Stimulated activated effector memory CD8-positive, alpha-beta T cell treated with anti-CD3 and anti-CD28 coated beads, Interleukin-12 subunit alpha, Interleukin-12 subunit beta, amount 100 ng/mL, for 72 hours (primary cell): ENCODE measurements at places on chromosomes 12 and 14.
A peak's percentile ranks its signal among the peaks of the same experiment; 100 is the strongest.

DNA sequence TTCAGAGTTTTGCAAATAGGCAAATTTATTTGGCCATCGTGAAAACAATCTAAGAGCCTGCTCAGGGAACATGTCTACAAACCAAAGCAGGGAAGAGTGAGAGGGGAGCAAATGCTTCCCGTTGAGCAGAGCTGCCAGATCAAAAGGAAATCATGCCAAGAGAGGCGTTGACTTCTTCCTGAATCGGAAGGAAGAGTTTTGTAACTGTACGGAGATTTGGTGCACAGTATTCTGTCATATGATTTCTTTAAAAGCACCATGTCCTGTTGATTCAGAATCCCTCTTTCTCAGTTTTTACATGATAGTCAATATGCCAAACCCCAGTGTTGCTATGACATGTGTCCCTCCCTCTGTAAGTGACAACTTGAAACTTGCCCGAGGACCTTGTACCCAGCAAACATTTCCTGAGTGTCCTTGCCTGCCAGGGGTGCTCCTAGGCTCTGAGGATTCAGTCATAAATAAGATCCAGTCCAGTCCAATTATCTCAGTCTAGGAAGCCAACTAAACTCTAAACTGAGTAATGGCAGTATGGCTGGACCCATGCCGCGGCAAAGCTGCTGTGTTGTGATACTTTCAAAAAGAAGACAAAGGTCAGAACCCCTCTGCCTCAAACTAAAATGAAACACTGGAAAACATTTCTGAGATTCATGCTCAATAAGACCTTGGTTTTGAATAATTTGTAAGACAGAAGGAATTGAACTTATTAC, 300.1 kb upstream of the FKBP4 start:
- DNase-seq, result no peak

DNA sequence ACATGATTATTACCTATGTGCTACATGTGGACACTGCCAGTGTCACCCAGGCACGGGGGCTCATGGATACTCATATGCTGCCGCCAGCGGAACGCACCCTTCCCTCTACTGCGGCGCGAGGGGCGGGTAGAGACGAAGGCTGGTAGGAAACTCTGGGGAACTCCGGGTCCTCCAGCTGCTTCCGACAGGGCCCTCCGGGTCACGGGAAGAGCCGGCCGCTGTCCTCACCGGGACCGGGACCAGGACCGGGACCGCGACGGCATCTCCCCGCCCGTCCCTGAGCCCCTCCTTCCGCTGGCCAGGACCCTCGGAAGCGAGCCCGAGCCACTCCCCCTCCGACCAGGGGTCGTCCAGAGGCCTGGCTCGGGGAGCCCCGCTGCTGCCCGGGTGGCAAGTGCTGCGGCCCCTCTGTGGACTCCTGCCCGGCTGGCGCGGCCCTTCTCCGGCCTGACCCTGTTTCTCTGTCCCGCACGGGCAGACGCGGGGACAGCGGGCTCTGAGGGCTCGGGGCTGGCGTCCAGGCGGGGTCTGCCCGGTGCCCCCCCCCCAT, 209.6 kb downstream of the ADGRD1 start:
- DNase-seq, result no peak

DNA sequence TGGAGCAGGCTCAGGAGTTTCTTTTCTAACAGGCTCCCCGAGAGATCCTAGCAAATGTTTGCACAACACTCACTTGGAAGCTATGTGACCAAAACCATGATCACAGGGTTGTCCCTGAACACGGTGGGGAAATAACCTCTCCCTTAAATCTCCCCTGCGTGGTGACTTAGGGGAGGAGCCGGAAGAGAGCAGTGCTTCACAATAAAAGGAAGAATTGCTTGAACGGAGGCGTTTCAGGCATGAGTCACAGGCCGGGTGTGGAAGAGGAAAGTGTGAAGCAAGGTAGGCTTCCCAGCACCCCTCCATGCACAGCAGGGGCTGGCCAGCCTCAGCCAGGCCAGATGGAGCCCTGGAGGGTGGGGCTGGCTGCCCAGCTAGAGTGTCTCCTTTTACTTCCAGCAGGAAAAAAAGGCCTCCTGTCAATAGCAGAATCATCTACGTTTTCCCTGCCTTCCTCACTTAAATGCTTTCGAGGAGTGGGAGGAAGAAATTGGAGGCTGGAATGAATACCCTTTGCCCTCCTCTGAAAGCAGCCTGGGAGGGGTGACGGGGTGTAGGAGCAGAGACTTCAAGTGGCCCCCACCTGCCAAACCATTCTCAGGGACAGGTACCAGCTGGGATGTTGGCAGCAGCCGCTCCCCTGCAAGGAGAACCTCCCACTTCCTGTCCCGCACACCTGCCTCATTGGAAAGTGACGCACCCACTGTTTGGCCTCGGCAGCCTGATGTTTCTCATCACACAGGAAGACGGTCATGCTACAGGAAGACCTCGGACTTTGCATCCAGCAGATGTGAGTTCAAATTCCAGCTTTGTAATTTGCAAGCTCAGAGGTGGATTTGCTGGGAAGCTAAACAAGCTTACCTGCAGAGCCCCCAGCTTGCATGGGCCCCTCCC, 30.1 kb upstream of the PPP2R5C start:
- peak; percentile 53 for DNase-seq

DNA sequence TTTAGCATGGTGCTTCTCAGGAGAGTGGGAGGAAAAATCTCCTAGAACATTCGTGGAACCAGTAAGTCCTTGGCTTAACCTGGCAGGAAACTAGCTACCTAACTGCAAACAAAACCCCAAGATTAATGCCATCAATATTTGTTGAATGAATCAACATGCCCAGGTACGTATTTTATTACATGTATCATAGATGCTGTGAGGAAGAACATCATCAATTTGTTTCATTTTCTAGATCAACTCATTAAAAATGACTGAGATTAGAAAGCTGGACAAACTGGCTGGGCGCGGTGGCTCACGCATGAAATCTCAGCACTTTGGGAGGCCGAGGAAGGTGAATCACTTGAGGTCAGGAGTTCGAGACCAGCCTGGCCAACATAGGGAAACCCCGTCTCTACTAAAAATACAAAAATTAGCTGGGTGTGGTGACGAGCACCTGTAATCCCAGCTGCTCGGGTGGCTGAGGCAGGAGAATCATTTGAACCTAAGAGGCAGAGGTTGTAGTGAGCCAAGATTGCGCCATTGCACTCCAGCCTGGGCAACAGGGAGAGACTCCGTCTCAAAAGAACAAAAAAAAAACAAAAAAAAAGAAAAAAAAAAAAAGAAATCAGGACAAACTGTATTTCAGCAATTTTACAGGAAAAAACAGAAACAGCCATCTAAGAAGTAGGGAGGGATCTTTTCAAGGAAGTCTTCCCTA, 88.7 kb downstream of the NTN4 start:
- no peak for DNase-seq

GRCh38 chr14:64186231-64187129, 107.7 kb downstream of the ESR2 start:
- no peak for DNase-seq

DNA sequence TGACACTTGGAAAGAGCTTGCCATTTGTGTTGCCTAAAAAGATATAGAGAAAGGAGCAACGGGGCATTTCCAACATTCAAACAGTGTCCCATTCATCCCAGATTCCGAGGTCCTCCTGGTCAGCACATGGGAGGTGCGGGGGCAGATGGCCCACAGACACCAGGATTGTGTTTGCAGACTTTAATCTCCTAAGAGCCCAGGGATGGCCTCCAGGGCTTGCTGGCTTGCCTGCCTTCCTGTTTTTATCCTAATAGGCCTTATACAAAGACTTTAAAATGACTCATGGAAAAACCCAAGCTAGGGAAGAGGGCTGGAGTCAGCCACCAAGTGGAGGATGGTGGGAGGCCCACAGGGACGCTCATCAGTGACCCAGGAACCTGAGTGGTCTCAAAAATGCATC, 21.5 kb upstream of the FAM181A start:
- no peak for DNase-seq

DNA sequence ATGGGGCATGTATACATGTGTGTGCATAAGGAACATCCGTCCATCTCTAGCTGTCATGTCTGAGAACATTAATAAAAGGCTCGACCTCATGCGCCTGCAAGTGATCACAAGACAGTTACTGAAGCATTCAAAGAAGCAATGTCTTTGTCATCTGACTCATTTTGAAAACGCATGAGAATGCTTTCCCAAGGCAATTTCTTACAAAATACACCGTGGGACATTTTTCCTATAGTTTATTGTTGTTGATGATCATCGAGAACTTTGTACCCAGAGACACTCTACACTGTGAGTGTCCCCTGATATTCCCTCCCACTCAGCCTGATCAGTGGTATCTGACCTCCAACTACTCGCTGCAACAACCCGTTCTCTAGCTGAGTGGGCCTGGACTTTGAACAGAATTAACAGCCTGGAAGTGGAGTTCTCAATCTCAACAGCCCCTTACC, 68.1 kb downstream of the ETV6 start:
- no peak for DNase-seq

DNA sequence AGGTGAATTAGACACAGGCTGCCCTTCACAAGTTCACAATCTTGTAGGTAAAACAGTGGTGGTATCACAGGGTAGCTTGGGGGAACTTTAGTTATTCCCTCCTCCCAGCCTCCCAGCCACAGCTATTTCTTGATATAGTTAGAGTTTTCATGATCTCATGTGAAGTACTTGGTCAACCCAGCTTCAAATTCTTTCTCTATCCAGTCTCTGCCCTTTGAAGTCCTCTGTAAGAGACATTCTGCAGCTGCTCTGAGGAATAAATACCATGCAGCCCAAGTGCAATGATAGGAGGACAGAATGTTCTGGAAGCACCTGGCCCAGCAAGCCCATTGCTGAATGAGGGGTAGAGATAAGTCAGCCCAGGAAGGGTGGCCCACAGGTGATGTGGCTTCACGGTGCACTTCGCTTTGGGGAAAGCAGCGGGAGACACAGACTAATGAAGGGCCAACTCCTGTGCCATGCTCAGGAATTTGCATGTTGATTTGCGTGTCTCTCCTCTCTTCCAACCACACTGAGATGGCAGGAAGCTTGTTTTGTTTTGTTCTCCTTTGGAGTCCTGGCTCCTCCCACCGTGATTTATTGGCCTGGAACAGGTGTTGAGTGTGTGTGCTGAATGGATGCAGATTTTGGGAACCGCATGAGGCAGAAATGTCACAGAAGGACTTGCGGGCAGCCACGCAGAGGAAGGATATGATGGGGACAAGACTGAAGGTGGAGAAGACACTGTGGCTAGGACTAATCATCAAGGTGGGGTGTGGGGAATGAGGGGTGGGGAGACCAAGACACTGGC, 8.0 kb upstream of the TXNRD1 start:
- no peak for DNase-seq

- DNase-seq, result no peak
Observed at GRCh38 chr12:121893961-121894460, 5.4 kb downstream of the PSMD9 start.
